ENCODE measurements at places on chromosomes 13 and 19. TPM values are rescaled to one million over a fixed set of nuclear protein-coding genes. Genes with fewer than 3 reads are reported as not detected.

DNA sequence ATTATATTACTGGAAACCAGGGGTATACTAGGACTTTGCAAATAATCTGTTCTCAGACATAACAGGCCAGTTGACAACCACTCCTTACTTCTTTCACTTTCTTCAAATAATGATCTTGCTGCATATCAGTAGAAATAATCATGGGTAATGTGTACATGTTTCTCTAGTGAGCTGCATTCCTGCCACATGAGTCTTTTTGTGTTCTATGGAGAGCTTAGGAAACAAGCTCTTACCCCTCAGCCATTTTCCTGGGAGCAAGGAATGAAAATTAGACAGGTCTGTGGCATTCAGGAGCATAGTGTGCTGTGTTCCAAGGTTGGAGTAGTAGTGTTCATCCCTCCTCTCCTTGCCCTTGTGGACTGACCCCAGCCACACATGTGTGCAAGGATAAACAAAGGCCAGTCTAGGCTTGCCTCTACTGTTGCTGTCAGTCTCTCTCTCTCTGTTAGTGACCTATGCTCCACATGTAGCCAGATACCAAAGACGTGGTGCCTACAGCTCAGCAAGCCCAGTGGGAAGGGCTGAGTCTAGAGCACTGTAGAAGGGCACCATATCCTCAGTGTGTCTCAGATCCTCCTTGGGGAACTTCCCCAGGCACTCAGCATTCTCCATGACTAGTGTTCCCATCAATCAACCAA is 11.5 kb upstream of the OXGR1 start:
- no peak overlapping the region for H3K4me3 ChIP-seq
- no peak for DNase-seq
- H3K27ac ChIP-seq: no peak overlapping the region
- H3K36me3 ChIP-seq: no peaks in the 10 kb centered on the region

GRCh38 chr13:30920162-30920909 is 12.1 kb upstream of the TEX26 start:
- no peak for DNase-seq
- H3K4me3 ChIP-seq: no peak overlapping the region
- no peaks in the 10 kb centered on the region for H3K4me1 ChIP-seq
- H3K27me3 ChIP-seq: no peaks in the 10 kb centered on the region

AZU1 gene
- total RNA-seq: not detected

DNA sequence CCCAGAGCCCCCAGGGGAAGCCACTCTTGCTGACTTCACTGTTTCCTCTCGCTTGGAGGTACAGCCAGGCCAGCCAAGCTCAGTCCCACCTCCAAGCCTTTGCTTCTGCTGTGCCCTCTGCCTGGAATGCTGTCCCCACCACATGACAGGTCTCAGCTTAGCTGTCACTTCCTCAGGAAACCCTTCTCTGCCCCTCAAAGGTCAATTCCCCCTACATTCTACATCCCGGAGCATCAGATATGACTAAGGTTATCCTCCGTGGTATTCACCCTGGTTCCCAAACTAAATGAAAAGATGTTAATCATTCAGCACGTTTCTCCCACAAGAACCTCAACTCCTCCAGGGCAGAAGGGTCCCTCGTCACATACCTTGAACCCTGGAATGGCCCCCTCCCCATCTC is 53.5 kb downstream of the PTPRS start:
- H3K36me3 ChIP-seq: no peaks in the 10 kb centered on the region
- H3K4me3 ChIP-seq: no peak overlapping the region
- H3K4me1 ChIP-seq: peaks cover 7% of the 10 kb centered on the region

FAM83E gene
- 5.4 TPM for total RNA-seq
